ENCODE measurements at places on chromosomes 13 and 19.

DNA sequence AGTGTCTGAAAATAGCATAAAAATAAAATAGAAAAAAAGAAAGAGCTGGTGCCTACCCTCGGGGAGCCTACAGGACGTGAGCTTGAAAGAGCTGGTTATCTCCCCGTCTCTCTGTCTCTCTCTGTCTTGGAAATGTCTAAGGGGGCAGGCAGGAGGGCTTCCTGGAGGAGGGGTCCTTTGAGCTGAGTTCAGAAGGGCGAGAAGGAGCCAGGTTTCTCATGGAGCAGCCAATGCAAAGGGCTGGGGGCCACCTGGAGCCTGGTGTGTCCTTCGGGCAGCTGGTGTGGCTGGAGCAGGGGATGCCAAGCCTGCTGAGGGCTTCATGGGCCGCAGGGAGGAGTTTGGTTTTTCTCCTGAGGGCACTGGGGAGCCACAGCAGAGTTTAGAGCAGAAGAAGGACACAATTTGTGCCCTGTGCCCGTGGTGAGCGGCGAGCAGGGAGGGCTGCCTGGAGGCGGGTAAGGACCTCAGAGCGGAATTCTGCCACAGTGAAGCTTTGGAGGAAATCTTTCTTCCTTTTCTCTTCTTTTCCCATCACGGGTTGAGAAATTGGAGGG is 38.7 kb downstream of the EFNA2 start:
- no peak for DNase-seq

GRCh38 chr19:1240925-1241324 is 626 bp upstream of the ATP5F1D start:
- no peak for DNase-seq

DNA sequence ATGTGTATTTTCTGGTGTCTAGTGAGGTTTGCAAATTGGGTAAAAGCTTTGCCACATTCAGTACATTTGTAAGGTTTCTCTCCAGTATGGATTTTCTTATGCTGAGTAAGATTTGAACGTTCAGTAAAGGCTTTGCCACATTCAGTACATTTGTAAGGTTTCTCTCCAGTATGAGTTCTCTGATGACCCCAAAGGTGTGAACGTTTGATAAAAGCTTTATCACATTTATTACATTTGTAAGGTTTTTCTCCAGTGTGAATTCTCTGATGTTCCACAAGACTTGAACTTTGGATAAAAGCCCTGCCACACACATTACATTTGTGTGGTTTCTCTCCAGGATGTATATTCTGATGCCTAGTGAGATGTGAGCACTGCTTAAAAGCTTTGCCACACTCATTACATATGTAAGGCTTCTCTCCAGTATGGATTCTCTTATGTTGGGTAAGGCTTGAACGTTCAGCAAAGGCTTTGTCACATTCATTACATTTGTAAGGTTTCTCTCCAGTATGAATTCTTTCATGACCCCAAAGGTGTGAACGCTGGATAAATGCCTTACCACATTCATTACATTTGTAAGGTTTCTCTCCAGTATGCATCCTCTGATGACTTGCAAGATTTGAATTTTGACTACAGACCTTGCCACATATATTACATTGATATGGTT is 17.4 kb downstream of the ZNF677 start:
- DNase-seq: no peak

DNA sequence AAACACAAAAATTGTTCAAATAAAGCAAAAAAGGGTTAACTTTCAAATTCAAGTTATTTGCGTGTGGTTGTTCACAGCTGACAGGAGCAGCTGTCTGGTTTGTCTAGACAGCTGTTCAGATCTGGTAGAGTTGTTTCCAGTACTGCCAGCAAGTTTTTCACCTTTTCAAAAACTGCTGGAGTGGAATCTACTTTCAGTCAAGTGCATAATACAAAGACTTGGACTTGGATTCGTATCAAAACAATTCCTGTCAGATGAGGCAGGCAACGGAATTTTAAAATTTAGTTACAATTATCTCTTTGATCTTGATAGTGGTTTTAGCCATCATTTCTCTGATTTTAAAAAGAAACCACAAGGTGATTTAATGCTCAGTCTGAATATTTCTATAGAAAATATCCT is 51.7 kb upstream of the EEF1AKMT1 start:
- peak; percentile 18 for DNase-seq

- no peak for DNase-seq
These were observed 176.6 kb downstream of the LMO7 start for GRCh38 chr13:75812751-75813181.

DNA sequence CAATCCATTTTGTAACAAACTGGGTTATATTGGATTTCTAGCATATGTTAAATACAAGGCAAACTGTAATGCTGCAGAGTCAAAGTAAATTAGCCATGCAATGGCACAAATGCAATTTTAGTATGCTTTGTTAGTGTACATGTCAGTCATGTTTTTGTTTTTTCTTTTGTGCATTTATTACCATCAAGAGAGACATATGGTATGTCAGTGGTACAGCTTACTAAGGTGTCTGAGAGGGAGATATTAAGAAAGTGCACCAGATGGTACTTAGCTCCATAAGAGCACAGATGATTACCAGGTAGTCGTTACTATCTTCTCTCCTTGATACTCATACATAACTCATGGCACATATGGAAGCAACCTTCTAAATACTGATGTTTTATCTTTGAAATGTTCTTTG is 550.3 kb downstream of the GPC5 start:
- no peak for DNase-seq

GRCh38 chr19:18576383-18576782 is 4.7 kb downstream of the UBA52 start:
- DNase-seq: no peak

- no peak for DNase-seq
These were observed 9.8 kb downstream of the JOSD2 start for GRCh38 chr19:50501186-50501567.

DNA sequence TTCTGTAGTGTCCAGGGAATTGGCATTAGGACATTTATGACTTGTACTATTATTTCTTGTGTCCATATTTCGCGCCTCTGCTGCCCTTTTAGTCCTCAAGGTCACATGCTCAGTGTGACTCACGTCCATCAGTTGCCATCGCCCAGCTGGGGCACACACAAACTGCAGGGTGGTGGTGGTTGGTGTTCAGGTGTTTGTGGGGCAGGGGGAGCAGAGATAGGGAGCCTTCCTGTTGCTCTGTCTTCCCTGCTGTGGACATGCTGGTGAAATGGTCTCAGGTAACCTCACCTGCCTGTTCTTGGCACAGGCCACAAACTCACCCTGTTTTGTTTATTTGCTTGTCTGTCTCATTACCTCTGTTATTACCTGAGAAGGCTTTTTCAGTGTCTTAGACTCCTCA is 22.4 kb downstream of the PRR12 start:
- DNase-seq: no peak

- no peak for DNase-seq
These were observed 376.5 kb downstream of the KLF12 start for GRCh38 chr13:73757481-73758233.

DNA sequence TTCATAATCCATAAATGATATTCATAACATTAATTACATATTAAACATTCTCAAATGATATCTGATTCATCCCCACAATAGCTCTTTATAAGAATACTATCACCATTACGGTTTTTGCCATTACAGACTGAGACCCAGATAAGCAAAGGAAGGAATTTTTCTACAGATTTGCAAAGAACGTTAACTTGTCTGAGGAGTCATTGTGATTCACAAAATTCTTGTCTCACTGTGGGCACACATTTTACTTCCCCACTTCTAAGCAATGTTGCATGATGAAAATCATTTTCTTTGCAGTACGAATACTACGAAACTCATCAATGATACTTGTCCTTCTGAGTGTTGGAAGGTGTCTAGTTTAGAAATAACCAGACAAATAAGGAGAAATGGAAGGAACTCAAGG is 70.1 kb downstream of the NALCN start:
- no peak for DNase-seq

DNA sequence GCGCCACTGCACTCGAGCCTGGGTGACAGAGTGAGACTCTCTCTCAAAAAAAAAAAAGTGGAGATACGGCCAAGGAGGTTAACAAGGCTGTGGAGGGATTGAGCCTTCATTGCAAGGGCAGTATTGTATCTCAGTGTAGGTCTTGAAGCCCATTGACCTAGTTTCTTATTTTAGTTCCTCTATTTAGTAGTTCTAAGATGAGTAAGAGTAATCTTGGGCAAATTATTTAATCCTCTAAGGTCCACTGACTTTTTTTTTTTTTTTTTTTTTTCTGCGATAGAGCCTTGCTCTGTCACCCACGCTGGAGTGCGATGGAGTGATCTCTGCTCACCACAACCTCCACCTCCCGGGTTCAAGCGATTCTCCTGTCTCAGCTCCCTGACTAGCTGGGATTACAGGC is 14.3 kb upstream of the ILF3 start:
- DNase-seq: no peak

GRCh38 chr13:20114066-20114610 is 46.7 kb downstream of the GJA3 start:
- DNase-seq: no peak
